NCI-H1436 (cell line): ENCODE measurements at places on chromosomes 7 and 10.

GRCh38 chr7:142669074-142669654 lies 80.1 kb upstream of the PRSS1 start:
- DNase-seq, result no peak

DNA sequence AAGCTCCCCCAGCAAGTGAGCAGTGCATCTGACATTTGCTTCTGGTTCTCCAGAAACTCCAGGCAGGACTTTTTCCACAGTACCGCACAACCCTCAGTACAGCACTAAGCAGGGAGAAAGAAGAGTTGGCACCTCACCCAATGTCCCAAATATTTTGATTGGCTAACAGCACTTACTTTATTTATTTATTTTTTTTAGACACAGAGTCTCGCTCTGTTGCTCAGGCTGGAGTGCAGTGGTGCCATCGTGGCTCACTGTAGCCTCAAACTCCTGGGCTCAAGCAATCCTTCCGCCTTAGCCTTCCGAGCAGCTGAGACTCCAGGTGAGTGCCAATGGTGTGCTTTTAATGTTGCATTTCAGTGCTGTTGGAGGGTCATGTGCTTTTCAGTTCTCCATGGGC lies 200.3 kb upstream of the ZMIZ1 start:
- DNase-seq, result no peak

- no peak for DNase-seq
These were observed 104.9 kb downstream of the PPP1R17 start for GRCh38 chr7:31791881-31792280.

GRCh38 chr10:131947631-131948347 lies 33.9 kb downstream of the BNIP3 start:
- DNase-seq, result no peak

DNA sequence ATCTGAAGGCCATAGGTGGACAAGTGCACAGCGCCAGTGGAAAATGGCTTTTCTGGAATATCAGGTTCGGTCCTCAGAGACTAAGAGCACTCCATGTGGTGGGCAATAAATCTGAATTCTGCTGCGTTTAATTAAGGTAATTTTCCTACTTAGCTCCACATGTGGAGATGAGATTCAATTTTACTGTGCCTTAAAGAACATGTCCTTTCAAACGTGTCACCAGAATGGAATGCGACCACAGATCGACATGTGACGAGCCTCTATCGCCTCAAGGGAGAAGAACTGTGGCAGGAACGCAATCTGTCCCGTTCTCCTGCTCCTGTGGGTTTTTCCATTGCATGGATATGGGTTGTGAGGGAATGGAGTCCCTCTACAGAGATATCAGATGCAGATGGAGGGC lies 205.3 kb upstream of the ZNF32 start:
- DNase-seq, result no peak

DNA sequence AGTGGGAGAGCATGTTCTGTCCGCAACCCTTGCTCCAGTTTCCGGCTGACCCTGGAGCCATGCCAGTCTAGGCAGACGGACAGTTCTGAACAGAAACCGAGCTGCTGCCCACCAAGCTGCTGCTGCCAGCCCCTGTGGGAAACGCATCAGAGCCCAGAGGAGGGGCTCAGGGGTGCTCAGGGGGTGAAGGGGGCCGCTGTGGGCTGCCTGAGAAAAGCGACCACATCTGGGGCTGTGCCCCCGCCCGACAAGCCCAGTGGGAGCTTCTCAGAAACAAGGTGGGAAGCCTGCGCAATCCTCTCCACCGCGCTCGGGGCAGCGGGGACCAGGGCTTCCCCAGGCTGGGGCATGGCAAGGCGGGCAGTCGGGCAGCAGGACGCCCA lies 38.8 kb upstream of the CFAP46 start:
- no peak for DNase-seq

DNA sequence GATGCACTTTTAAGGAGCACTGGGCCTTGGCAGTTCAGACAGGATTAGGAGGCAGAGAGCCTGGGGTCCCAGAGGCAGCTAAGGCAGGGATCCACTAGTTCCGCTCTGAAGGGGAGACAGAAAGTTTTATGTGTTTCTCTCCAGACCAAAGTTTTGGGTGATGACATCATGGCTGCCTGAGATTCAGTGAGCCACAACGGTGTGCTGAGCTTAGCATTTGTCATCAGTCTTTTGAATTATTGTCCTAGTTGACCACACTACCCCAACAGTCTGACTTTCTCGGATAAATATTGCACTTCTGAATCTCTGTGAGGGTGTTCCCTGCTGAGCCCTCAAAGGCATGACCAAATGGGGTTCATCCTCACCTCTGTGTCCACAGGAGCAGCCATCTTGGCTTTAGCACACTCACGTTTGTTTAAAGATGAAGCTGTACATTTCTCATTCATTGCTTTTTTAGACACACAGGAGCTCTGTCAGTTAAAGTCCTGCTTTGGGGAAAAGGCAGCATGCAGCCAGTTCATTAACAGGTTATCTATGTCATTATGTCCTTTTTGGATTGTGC lies 297.7 kb upstream of the LRGUK start:
- no peak for DNase-seq

- no peak for DNase-seq
These were observed 121.2 kb upstream of the PRKCQ start for GRCh38 chr10:6701289-6701688.

- no peak for DNase-seq
These were observed 10.2 kb downstream of the PRSS1 start for GRCh38 chr7:142759433-142759832.

DNA sequence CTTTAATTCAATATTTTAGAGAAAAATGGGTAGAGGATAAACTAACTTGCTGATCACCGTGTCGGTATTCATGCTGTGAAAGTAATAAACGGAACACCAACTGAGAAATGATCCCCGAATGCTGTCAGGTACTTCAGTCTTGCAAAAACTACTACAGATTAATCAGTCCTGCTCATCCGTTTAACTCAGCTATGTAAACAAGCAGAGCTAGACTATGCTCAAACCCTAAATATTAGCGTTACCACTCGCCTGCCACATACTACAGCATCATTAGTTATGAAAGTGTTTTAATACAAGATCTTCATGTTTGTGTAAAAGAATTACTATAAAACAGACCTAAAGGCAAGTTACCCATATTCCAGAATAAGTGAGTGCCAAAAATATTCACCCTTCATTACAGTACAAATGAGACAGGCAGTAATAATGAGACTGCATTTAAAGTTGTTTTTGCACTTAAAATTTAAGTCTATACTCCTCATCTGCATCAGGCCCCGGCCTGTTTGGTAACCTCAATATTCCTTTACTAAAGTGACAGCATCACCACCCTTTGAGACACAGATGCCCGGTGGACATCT lies 952 bp downstream of the DNMBP start:
- DNase-seq, result no peak

GRCh38 chr10:126838316-126838715 lies 66.9 kb upstream of the DOCK1 start:
- peak; percentile 52 for DNase-seq
